Heart left ventricle (tissue), 16 donors: ENCODE measurements at places on chromosomes 16 and 17. TPM values are rescaled to one million over a fixed set of nuclear protein-coding genes. Genes with fewer than 3 reads are reported as not detected.

Gene EPN2
- 73.9 TPM for total RNA-seq

Gene NPIPA3
- not detected for total RNA-seq

Gene LGALS3BP
- total RNA-seq = 688 TPM

Gene CBLN1
- total RNA-seq = 2.3 TPM

Gene ESRP2
- 0.24 TPM for total RNA-seq

Gene ZNF747
- 12.3 TPM for total RNA-seq

Gene MCRIP2
- 119 TPM for total RNA-seq

Gene SHISA9
- 0.38 TPM for total RNA-seq

DNA sequence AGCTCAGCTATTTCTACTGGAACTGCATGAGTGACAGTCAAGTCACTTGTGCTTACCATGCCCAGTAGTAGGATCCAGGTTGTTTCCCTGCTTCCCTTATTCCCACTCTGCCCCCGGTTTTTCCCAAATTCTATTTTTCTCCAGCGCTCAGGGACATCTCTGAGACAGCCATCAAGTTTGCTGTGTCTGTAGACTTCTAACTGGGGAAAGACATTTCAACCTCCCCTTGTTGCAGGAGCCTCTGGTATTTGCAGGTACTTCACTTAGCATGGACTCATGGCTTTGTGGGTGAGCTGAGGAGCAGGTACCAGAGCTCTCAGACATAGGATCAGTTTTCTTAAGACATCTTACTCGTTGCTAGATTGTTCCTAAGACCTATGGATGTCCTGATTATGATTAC, 801.6 kb upstream of the RBFOX1 start:
- DNase-seq = no peak

DNA sequence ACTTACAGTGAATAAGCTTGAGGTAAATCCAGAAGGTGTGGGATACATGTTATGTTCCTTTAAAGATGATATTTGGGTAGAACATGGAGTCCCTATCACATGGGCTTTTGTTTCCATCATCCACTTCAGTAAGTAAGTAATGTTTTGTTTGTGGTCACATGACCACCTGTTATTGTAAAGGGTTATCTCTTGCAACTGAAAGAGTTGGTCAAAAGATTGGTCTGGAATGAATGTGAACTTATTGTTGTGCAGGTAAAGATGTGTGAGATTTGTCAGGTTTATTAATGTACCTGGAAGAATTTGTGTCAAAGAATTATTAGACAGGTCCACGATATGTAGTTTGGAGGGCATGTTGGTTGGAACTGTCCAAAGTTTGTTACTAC, 1.6 kb downstream of the OMG start:
- no peak for DNase-seq

GRCh38 chr16:70685061-70685937, 554 bp downstream of the MTSS2 start:
- DNase-seq = peak; percentile 38

GRCh38 chr16:88315543-88316105, 67.1 kb upstream of the ZNF469 start:
- peak; percentile 41 for DNase-seq

- DNase-seq = no peak
Observed at GRCh38 chr17:35554668-35555067, 6.0 kb downstream of the SLFN14 start.

GRCh38 chr17:29115961-29116803, 64.0 kb downstream of the MYO18A start:
- no peak for DNase-seq
